ENCODE measurements at places on chromosomes 2 and 18.
A peak's percentile ranks its signal among the peaks of the same experiment; 100 is the strongest.

DNA sequence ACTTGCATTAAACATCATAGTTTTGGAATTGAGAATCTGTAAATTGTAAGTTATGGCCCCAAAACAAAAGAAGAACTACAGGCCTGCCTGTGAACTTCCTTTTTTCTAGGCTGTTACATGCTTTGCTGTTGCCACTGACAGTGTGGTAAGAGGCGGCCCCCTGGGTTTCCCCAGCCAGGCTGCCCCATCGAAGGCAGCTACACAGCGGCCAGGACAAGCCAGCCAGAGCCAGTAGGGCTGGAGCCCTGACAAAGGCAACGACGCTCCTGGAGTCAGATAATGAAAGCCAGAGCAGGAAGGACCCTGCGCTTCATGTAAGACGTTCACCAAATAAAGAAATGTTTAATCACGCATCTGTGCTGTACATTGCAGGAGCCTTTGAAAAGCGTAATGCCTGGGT lies 55.0 kb downstream of the ANKRD44 start:
- DNase-seq = peak; percentile 36

GRCh38 chr2:168895771-168896170 lies 5.3 kb upstream of the G6PC2 start:
- DNase-seq = no peak

DNA sequence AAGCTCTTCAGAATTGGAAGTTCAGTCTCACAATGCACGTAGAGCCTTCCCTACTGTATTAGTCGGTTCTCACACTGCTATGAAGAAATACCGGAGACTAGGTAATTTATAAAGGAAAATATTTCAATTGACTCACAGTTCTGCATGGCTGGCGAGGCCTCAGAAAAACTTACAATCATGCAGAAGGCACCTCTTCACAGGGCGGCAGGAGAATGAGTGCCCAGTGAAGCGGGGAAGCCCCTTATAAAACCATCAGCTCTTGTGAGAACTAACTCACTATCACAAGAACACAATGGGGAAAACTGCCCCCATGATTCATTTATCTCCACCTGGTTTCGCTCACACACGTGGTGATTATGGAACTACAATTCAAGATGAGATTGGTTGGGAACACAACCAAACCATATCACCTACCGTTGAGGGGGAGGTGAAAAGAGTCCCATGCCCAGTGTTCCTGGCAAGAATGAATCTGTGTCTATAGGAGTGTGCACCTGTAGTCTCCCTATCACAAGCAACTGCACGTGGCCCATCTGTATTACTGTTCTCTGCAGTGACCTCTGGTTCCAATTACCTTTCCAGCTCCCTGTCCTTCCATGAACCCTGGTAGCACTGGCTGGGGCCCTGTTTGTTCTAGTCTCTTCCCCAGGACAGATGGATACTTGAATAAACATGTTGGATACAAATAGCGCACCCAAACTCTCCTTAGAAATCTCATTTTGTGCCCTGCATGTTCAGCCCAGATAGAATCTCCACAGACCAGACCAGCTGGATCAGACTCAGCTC lies 44.4 kb upstream of the ATL2 start:
- no peak for DNase-seq

DNA sequence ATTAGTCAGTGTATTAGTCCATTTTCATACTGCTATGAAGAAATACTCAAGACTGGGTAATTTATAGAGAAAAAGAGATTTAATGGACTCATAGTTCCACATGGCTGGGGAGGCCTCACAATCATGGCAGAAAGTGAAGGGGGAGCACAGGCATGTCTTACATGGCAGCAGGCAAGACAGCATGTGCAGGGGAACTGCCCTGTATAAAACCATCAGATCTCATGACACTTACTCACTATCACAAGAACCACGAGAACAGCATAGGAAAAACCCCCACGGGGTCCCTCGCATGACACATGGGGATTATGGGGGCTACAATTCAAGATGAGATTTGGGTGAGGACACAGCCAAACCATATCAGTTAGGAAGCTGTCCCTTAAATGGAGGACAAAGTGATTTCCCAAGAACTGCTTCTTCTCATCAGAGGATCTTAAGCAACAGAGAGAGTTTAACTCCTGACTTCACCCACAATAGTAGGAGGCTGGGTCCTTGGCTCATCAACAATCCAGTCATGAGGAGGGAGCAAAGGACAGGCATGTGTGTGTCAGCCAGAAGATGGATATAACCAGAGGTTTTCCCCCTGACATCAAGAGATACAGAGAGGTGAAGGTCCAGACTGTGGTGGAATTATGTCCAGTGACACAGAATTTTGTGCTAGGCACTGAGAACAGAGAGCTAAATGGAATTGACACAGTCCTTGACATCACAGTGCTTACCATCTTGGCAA lies 203.8 kb upstream of the SH3BP4 start:
- no peak for DNase-seq

DNA sequence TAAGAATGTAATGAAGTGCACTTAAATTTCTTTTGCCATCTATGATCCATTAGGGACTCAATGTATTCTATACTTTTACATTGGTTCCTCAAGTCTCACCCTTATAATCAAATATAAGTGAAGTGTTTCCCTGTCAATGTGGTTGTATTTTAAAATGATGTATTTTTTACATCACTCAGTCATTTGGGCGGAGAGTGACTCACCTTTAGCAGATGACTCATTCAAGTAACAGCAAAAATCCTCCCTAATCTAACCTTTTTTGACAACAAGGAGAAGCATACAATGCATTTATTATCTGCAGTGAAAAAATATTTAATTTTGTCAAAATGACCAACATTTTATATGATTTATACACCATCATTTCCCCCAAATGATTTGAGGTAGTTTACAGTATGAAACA lies 94.4 kb downstream of the FANCL start:
- no peak for DNase-seq

GRCh38 chr18:71036783-71037182 lies 747.9 kb downstream of the SOCS6 start:
- DNase-seq = no peak

DNA sequence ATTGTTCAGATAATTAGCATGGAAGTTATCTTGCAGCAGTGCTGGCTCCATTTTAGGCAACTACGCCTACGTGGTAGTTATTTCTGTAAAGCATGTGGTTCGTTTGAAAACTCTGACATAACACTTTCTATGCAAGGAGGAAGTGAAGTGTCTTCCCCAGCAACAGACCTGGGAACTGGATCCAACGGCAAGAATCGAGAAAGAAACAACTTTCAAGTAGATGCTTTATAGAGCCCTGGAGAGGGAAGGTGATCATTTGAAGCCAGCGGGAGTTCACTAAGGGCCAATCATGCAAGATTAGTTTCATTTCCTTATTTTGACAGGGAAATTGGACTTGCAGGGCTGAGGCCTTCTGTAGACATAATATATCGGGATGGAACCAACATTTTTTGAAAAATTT lies 218.3 kb downstream of the ACKR3 start:
- no peak for DNase-seq

GRCh38 chr2:9329497-9329896 lies 93.8 kb downstream of the ITGB1BP1 start:
- no peak for DNase-seq

DNA sequence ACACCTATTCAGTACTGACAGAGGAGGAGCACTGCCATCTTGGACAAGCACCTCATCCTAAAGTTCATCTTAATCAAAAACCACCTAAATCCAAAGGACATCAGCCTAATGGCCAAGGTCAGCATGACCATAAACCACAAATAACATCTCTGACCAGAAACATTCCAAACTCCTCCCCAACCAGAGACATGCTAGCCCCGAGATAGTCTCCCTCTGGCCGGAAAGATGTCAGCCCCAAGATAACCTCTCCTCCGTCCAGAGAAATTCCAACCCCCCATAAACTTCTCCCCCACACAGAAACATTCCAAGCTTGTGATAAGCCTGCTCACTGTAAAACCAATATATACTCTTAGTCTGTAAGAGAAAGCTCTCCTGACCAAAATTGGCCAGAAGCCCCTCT lies 260.6 kb downstream of the CLIP4 start:
- no peak for DNase-seq

GRCh38 chr18:45402485-45403056 lies 212.7 kb upstream of the SLC14A2 start:
- DNase-seq = no peak

DNA sequence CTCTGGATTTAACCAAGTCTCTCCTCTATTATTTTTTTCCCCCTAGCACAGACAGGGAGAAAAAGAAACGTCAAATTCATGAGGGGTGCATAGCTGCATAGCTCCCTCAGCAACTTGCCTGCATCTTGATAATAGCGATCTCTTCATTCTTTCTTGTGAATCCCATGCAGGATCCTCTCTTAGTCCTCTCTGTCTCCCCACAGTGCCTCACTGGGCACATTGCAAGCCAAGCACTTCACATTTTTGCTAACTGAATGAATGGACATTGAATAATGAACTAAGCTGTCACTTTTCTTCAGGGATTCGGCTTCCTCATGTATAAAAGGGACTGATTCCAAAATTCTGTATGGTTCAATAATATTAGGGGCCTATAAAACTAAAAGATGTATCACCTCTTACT lies 2.9 kb upstream of the EPB41L3 start:
- no peak for DNase-seq

DNA sequence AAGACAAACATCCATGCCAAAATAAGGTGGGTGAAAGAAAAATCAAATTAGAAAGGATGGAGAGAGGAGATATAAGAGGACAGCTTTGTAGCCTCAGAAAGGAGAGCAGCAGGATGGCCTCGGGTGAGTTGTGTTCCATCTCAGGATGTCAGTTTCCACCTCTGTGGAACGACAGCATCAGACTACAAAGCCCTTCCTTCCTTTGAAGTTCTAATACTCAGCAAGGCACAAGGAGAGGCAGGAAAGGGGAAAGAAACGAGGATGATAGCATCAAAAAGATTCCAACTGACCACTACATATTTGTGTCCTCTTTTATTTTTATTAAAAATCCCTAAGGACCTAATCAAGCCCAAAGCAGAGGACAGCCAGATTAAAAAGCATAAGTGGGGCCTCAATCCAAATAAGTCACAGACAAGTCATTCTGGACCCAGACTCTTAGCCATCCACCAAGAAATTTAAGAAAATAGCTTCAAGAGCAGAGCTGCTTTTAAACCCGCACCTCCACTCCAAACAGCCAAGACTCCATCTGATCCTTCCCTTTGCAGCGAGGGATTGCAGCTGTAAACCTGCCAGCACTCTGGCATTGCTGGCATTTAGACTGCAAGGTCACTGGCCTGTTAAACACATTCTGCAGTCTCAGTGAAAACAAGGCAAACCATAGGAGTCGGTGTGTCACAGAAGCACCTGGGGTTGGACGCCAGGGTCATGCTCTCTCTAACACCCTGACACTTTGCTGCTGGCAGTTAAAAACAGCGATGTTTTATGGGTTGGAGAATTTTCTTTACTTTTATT lies 314.5 kb upstream of the CHAC2 start:
- DNase-seq = no peak

DNA sequence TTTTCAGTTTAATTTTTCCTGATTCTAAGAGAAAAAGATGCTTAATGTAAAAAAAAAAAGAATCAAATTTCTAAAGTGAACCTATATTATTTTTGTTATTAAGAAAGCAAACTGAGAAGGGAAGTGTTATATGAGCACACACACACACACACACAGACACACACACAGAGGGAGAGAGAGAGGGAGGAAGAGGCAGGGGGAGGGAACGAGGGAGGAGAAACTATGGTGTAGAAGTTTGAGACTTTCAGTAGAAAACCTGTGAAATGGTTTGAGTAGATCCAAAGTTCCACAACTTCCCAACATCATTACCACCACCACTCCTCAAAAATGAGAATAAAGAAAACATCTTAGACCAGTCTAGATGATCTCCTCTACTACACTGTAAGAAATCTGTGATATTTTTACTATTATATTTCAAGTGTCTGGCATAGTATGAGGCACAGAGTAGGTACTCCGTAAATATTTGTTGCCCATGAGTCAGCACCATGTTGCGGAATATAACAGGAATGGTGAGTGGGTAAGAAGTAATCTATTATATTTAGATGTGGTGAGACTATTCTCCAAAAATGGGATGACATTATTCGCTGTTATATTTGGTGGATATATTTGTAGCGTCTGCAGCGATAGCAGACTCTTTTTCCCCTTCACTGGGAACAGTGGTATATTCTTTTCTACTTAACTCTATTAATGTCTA lies 149.4 kb upstream of the DNMT3A start:
- DNase-seq = no peak

DNA sequence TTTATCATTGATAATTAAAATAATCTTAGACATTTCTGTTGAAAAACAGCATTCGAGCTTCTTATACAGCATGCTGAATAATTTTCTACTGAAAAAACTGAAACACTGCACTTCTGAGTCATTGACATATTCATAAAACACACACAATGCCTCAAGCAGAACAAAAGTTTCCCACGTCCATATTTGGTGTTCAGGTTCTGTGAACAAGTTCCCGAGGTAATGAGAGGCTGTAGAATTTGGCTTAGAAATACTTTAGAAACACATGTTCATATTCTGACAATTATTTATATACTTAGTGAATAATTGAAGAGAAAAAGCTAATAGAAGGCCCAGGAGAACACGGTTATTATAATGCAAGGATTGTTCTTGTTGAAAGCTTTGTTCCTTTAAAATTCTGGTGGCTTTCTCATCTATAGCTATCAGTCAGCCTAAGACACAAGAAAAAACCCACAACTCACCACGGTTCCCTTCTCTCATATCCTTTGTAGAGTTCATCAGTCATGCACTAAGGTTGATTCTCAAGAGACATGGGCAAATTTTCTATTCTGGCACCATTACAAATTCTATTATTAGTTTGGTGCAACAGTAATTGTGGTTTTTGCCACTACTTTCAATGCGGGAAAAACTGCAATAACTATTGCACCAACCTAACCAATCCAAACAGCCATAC lies 194.4 kb downstream of the TMX3 start:
- DNase-seq = no peak

DNA sequence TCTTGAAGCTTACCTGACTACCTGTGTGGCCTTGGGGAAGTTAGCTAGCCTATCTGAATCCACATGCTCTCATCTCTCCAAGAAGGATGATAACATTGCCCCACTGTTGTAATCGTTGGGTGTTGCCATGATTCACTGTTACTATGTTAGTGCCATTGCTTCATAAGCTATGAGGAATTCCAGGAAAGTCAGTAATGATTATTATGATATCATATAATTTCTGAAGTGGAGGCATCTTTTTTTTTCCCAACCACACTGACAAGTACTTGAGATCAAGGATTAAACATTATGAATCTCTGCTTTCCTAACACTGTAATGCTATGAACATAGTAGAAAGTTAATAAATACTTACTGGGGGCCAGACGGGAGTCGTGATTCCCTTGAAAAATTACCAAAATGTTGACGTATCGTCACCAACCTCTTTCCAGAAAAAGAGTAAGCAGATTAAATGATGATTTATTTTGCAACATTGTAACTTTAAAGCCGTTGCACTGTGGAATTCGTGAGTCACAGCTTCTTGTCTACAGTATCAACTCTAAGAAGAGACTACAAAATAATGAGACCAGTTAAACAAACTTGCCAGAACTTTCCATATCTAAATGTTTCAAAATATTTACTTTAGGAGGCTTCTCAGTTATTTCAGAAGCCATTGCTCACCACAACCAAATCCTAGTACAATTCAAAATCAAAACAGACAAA lies 459.9 kb downstream of the PIK3C3 start:
- DNase-seq = no peak

- DNase-seq = no peak
These were observed 230.0 kb downstream of the NCKAP5 start for GRCh38 chr2:133338224-133338623.

Data from activated CD4-positive, CD25-positive, alpha-beta regulatory T cell (primary cell).